Esophagus muscularis mucosa (tissue), 4 donors: ENCODE measurements at places on chromosomes 16 and 17. TPM values are rescaled to one million over a fixed set of nuclear protein-coding genes. Genes with fewer than 3 reads are reported as not detected.

CACNG5 gene
- total RNA-seq: not detected

DNA sequence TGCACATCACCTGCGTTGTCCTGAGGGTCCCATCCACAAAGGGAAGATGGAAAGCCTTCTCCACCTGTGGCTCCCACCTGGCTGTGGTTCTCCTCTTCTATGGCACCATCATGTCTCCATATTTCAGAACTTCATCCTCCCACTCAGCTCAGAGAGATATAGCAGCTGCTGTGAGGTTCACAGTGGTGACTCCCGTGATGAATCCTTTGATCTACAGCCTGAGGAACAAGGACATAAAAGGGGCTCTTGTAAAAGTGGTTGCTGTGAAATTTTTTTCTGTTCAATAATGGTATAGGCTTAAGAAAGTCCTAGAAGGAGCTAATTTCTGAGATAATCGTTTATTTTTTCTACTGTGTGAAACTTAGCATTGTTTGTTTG is 18.7 kb downstream of the ZNF200 start:
- no peak for DNase-seq

CA5A gene
- total RNA-seq: not detected

PABPN1L gene
- total RNA-seq: not detected

GRCh38 chr17:68612209-68612922 is 11.2 kb upstream of the FAM20A start:
- DNase-seq: no peak

GRCh38 chr17:16314859-16315258 is 38.4 kb downstream of the CENPV start:
- no peak for DNase-seq

BCAR1 gene
- 67.1 TPM for total RNA-seq

DNA sequence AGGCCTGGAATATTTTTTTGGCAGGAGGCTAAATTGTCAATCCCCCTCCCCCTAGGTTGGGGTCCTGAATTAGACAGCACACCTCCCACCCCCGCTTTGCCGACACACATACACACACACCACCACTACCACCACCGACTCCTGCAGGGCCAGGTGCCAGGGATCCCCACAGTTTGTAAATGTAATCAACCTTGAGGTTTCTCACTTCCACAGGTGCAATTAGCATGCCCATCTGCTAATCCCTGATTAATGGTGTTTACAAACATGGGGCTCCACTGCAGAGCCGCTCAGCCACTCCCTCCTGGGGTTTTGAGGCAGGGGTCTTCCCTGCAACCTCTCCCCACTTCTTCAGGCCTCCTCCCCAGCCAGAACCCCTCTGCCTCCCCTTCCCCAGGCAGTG is 11.8 kb downstream of the MRM1 start:
- DNase-seq: no peak

QRICH2 gene
- total RNA-seq: 2.6 TPM

GRCh38 chr17:36740157-36740556 is 138.8 kb downstream of the MRM1 start:
- DNase-seq: no peak

- no peak for DNase-seq
These were observed 75.9 kb downstream of the USP22 start for GRCh38 chr17:20966870-20967269.

DNA sequence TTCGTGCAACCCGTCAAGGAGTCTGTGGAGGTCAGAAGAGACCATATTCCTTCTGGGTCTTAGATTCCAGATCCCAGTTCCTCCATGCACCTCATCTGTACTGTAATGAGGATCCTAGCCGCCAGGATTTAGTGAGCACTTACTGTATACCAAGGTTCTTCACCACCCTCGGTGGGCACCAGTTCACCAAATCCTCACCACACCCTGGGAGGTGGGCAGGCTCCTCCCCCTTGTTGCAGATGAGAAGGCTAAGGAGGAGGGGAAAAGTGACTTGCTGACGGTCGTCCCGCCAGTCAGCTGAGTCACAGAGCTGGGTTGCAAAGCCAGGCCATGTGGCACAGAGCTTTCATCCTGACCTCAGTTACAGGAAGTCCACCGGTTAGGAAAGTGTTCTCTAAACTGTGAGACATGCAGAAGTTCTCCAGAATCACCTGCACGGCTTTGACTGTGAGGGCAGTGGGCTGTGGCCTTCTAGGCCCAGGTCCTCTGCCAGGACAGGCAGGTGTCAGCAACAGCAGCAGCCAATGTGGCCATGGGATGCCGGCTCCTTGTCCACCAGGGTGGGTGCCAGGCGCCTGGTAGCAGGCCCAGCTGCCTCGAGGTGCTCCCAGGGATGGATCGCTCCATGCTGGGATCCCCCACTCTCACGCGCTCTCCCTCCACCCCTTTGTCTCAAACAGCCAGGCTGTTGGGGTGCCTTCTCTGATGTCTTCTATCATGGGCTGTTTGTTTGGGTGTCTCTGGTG is 240.3 kb upstream of the GSE1 start:
- DNase-seq: no peak

GRCh38 chr16:84817613-84818012 is 2.2 kb upstream of the CRISPLD2 start:
- no peak for DNase-seq

GRCh38 chr17:73616120-73616872 is 27.9 kb downstream of the SDK2 start:
- no peak for DNase-seq

AGRP gene
- not detected for total RNA-seq

DNA sequence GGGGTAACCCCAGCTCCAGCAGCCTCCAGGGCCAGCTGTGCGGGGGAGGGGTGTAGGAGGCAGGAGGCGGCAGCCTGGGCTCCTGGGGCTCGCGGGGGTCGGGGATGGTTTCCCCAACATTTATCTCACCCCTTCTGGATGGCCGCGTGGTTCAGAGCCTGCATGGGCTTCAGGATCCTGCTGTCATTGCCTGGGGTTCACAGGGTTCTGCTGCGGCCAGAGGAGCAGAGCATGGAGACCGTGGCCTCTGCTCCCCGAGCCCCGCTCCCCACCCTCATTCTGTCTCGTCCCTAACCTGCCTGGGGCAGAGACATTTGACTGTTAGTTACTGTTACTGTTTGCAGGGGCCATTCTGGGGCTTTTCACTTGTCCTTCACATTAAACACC is 4.9 kb downstream of the MYADML2 start:
- no peak for DNase-seq

ETV4 gene
- not detected for total RNA-seq

ABCC11 gene
- total RNA-seq: not detected

WNT9B gene
- not detected for total RNA-seq

DNA sequence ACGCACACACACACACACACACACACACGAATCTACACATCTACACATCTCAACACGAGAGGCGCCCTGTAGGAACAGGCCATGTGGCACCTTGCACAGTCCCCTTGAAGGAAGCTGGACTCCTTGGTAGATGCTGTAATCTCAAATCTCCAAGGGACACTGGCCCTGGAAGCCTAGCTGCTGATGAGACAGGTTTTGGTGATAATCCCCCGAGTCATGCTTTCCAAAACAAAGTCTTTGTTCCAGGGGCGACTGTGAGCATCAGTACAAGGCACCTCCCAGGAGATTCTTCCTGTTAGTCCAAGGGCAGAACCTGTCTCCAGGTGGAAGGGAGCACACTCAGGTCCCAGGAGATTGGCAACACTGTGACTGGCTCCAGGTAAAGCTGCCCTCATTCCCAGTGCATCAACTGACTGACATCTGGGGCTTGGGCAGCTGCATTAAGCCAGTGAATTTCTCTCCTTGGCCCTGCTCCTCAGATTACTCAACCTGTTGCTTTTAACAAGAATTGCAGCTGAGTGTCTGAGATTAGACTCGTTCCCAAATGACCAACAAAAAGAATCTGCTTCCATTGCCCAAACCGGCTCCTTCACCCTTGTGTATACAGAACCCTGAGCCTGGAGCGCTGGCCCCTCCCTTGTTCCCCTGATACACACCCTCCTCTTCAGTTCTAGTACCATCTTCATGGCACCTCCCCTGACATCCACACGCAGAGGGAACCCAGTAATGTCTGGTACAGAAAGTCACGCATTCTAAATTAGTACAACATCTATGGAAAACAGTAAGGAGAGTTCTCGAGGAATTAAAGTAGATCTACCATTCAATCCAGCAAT is 13.9 kb upstream of the TNRC6C start:
- DNase-seq: no peak

DNA sequence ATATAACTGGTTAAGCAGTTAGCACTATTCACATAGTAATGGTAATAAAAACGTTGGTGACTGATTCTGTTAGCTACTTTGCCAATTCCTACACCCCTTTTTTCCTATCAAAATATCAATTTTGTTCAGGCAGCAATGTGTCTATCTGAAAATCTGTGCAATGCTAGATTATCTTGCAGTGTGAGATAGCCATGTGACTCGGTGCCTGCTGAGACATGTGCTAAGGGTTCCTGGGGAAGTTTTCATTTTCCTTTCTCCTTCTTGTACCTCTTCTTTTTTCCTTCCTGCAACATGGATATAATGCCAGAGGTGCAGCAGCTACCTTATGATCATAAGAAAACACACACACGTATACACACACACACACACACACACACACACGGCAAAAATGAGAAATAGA is 100.5 kb upstream of the SHISA6 start:
- no peak for DNase-seq

CX3CL1 gene
- total RNA-seq: 40.4 TPM

DNA sequence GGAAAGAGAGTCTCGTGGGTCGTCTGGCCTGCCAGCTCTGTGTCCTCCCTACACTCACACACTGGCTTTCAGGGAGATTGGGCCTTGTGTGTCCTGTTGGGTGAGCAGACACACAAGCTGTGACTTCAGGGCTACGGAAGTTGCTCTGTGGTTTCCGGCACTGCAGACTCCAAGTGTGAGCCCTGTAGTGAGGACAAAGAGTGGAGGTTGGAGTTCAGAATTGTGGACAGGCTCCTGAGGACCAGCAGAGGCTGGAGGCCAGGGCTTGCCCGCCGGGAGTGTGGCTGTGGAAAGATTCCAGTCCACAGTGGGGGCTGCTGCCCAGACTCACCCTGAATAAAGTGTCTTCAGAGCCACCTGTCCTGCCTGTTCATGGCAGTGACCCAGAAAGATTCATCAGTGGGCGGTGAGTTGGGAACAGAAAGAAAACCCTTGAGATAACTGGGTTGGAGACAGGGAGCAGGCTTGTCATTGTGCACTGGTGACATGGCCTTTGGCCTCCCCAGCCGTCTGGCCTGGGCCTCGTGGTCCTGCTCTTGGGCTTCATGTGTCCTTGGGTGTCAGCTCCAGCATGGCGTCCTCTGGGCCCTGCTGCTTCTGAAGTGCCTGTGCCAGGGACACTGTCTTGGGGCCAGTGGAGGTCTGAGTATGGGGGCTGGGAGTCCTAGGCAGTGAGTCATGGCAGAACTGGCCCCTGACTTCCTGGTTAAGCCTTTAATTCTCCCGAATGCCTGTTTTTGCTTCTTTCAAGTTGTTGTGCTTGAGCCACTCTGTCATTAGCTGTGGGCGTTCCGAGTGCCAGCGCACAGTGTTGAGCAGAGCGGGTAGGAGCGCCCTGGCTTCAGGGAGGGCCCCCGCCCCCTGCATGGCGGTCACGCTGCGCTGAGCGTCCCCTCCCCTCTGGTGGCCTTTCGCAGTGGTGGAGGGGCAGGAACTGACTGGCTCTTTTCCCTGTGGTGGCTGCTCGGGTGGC is 19.9 kb upstream of the ZNF750 start:
- no peak for DNase-seq

PIK3R6 gene
- total RNA-seq: 0.52 TPM

DNA sequence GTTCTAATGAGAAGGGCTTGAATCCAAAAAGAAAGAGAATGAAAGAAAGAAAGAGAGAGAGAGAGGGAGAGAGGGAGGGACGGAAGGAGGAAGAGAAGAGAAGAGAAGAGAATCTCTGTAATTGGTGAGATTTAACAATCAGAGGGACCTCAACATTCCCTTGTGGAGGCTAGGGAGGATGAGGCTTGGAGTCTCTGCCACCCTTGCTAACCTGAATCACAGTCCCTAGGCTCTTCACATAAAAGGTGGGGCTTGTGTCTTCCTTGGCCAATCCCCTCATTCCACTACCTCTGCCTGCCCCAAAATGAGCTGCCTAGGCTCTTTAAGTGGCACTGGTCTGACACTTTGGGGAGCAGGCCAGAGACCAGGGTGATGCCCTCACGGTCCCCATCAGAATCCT is 30.1 kb downstream of the PIPOX start:
- no peak for DNase-seq

DNA sequence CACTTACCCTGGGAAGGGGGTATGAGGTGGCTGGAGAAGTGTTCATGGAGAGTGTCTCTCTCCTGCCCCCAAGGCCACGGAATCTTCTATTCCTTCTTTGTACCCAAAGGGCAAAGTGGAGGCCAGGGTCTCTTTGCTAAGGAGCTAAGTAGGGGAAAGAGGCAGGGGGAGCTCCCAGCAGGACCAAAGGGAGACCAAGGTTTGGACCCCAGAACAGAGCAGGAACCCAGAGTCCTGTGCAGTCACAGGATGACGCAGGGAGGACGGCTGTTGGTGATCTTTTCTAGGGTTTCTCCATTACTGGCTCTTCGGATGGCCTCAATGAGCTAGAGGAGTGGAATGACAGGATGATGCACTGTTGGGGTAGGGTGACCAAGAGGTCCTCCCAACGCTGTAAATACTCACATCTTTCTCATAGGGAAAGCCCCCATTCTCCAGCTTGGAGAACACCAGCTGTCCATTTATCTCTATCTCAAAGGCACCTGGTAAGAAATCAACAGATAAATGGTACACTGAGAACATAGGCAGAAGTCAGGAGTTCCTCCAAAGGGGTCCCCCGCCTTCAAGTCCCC is 966 bp downstream of the MIEN1 start:
- DNase-seq: no peak
